Fibroblast of skin of left biceps (primary cell): ENCODE measurements at places on chromosomes 7 and 10.
A peak's percentile ranks its signal among the peaks of the same experiment; 100 is the strongest.

DNA sequence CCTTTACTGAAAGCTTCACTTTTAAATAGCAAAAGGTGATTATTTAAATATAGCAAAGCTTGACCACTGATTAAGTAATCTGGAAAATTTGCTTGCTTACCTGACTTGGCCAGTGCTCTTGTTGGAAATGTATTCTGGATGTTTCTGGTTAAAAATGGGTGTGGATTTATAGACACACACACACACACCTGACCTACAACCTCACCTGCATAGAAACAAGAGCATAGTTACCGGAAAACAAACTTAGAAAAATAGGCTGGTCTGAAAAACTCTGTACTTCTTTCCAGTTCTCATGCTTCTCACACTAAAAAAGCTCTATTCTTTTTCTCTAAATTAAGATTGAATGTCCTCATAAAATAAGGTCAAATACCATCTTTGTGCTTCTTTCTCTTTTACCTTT is at the start of gene AGR3:
Gene AGR3, minus strand, starts transcription at position 140 of the 400 bp plus-strand sequence. CDS start 3,365 bp downstream, outside the sequence.
- DNase-seq = no peak

DNA sequence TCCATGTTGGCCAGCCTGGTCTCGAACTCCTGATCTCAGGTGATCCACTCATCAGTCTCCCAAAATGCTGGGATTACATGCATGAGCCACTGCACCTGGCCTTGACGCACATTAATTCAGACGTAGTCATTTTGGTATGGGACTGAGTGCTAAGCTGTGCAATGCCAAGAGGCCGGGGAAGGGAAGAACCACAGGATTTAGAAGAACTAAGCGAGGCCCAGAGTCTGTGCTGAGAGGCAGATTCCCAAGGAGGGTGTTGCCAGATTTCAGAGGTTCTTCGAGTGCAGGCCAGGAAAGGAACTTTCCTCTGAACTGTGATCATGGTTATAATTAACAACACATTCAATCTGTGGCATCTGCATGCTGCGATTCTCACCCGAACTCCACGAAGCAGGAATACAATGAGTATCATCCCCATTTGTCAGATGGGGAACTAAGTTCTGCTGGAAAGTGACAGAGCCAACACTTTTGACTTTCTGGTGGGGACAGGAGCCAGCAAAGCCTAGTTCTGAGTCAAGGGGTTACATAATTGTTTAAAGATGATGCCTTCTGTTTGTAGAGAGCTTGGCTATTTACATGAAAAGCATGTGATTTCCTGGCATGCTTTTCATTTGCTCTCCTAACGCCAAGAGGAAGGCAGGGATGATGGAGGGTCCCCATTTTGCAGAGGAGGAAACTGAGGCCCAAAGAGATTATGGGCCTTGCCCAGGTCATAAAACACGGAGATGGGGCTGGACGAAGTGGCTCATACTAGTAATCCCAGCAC is 6.2 kb upstream of the ZAN start:
- DNase-seq = peak; percentile 91

GRCh38 chr10:18341055-18341454 is 200.8 kb downstream of the CACNB2 start:
- no peak for DNase-seq

GRCh38 chr7:151148319-151149259 is 18.9 kb downstream of the GBX1 start:
- DNase-seq = no peak

- no peak for DNase-seq
Observed at GRCh38 chr7:112448381-112448780, 1.9 kb upstream of the IFRD1 start.
